ENCODE measurements at places on chromosomes 12 and 14.

- no peak for DNase-seq
Observed at GRCh38 chr12:68468036-68468435, 135.9 kb upstream of the MDM1 start.

- peak; percentile 5 for DNase-seq
Observed at GRCh38 chr14:30355431-30355913, 203.5 kb upstream of the G2E3 start.

GRCh38 chr14:101859538-101859902, 98.0 kb downstream of the PPP2R5C start:
- DNase-seq = peak; percentile 17

GRCh38 chr14:77565289-77565993, 51.0 kb downstream of the SPTLC2 start:
- DNase-seq = no peak

All from stimulated activated CD4-positive, alpha-beta T cell treated with anti-CD3 and anti-CD28 coated beads, Interleukin-2, amount 100 ng/mL, for 24 hours (primary cell).